SJSA1 (cell line): ENCODE measurements at places on chromosomes 2 and 18. TPM values are rescaled to one million over a fixed set of nuclear protein-coding genes. Genes with fewer than 3 reads are reported as not detected.

DNA sequence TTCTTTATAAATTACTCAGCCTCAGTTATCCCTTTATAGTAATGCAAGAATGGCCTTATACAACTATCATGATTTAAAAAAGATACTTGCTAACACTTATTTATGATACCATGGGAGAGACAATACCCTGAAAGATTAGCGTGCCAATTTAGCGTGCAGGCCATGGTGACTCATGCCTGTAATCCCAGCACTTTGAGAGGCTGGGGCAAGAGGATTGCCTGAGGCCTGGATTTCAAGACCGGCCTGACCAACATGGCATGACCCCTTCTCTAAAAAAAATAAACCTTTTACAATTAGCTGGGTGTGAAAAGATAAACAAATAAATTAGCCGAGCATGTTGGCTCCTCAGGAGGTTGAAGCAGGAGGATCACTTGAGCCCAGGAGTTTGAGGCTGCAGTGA is 493.4 kb upstream of the FSIP2 start:
- DNase-seq = no peak

DNA sequence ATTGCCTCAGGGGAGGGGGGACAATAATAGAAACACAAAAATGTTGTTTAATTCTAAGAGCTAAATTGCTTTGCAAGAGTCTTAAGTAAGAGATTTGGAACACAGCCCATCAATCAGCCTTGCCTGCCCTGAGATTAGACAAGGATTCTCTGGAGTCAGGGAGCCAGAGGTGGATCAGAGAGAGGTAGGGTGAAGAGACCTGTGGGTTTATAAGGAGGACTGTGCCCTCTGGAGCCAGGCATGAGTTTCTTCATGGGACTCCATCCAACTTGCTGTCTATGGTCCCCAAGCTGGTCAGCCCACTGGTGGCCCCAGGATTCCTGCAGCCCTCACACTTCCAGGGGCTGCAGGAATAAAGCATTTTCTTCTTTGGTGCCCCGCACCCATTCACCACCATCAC is 139.3 kb downstream of the ALK start:
- no peak for DNase-seq

IL1R1 gene
- total RNA-seq = 10.0 and 12.7 TPM in 2 replicates

- no peak for DNase-seq
Measured at GRCh38 chr2:201574766-201575165, 68.5 kb downstream of the TMEM237 start.

DNA sequence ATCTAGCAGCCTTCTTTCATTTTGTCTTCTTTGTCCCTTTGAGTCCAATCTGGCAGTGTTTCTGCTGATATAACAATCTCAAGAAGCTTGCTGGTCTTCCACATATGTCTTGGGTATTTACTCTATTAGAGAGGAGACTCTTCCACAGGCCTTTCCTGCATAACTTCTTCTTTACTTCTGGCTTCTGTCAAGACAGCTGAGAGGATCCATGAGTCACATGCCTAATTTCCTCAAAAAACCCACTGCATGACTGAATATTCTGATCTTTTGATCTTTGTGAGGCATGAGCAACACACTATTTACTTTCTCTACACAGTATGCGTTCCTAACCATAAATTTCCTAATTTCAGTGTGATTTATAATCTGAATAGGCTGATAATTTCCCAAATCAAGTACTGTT is 5.1 kb upstream of the DCC start:
- no peak for DNase-seq

CCDC148 gene
- total RNA-seq = 3.2 and 3.5 TPM in 2 replicates

- DNase-seq = no peak
Measured at GRCh38 chr2:180413336-180413735, 406.2 kb upstream of the CWC22 start.

DNA sequence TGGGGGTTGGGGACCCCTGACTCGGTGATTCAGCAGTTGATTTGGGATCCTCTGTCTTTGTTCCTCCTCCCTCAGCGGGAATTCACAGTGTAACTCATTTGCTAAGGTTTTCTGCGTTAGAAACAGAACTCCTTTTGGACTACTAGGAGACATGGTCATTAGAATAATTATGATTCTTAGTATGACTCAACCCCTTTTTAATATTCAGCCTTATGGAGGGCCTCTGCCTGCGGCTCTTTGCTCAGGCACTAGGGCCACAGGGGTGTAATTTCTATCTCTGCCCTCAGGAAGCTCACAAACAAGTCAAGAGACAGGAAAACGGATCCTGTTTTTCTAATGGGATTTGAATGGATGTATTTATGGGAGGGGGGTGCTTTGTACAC is 117.4 kb downstream of the SPTBN1 start:
- DNase-seq = no peak

TRAPPC12 gene
- total RNA-seq = 43.8 and 56.1 TPM in 2 replicates

GRCh38 chr2:148813603-148814065 is 61.4 kb upstream of the KIF5C start:
- no peak for DNase-seq

- no peak for DNase-seq
Measured at GRCh38 chr2:143451642-143452281, 322.5 kb downstream of the ARHGAP15 start.

DNA sequence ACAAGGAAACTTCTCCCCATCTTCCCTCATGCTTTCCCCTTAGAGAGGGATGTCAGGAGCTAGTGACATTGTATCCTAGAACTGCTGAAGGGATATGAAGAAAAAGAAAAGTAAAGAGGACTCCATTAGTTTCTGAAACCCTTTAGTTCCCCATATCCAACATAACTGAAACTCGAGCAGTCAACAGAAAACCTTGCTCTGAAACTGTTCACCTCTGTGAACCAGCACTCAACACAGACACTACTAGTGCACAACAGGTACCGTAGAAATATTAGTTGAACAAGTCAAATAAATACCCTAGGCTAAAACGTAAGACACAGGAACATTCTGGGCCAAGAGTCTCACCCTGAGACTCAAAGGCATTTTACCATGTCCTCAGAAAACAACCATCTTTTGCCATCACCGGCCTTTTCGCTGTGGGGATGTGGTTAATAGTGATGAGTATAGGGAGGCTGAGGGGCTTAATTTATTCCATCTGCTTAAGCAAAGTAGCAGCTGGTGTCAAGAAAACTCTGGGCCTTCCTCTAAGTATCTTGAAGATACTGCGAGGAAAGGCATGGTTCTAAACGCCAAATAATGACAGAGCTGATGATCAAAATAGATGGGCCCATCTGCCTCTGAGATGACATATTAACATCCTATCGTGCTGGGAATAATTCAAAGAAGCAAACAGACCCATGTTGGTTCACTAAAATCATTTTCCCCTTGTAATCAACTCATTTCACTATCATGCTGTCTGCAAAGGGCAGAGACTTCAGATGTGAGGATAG is 156.8 kb downstream of the STK39 start:
- no peak for DNase-seq

EPB41L3 gene
- 0.21 TPM in 1 of 2 replicates, not detected in the other for total RNA-seq

MGAT4A gene
- total RNA-seq = not detected in 2 replicates

- peak; percentile 52 for DNase-seq
Measured at GRCh38 chr2:160309585-160309984, 109.5 kb upstream of the ITGB6 start.

DNA sequence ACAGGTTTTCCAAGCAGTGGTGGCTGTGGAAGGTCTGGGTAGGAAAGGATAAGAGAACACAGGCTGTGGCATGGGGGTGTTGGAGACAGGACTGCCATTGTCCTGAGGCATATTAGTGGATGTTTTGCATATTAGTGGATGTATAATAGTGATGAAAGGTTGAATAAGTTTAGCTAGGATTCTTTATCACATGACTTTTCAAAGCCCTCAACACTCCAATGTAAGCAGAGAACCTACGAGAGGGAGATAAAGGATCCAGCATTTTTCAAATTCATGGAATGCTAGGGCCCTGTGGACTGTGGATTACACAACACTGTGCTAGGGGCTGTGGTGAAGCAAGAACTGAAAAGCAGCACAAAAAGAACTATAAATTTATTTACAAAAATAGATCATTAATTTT is 63.2 kb downstream of the POLE4 start:
- no peak for DNase-seq

- DNase-seq = no peak
Measured at GRCh38 chr18:46333431-46334135, 229.4 kb downstream of the HAUS1 start.

CACNB4 gene
- not detected in 2 replicates for total RNA-seq

DNA sequence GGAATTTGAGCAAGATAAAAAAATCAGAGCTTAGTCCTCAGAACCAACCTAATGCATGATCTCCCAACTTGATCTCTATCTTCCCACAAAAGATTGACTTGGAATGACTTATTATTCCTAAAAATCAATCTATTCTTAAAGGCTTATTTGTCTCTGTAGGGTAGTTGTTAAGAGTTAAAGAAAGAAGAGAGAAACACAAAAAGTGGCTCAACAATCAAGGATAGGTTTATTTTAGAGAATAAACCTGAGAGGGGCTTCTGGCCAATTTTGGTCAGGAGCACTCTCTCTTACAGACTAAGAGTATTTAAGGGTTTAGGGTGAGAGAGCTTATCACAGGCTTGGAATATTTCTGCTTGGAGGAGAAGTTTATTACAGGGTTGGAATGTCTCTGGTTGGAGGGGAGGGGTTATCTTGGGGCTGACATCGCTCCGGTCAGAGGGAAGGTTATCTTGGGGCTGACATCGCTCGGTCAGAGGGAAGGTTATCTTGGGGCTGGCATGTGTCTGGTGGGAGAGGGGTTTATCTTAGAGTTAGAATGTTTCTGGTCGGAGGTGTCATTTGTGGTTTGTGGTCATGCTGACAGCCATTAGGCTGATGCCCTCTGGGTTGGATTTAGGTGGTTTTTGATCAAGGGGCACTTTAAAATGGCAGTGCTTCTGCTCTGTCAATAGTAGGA is 2.4 kb upstream of the MFF start:
- no peak for DNase-seq

DNA sequence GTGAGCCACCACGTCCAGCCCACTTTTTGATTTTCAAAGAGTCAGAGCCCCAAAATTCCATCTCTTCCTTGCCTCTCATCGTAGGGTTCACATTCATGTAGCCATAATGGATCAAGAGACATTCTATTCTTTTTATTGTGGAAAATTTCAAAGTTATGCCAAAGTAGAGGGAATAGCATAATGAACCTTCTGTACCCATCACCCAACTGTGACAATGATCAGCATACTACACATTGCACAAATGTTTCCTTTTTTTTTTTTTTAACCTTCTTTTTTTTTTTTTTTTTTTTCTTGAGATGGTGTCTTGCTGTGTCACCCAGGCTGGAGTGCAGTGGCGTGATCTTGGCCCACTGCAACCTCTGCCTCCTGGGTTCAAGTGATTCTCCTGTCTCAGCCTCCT is 162.4 kb downstream of the EML6 start:
- DNase-seq = no peak
